ENCODE measurements at places on chromosomes 16 and 17.
A peak's percentile ranks its signal among the peaks of the same experiment; 100 is the strongest.

- DNase-seq, result no peak
Measured at GRCh38 chr16:57711-58110, 4.1 kb downstream of the SNRNP25 start.

DNA sequence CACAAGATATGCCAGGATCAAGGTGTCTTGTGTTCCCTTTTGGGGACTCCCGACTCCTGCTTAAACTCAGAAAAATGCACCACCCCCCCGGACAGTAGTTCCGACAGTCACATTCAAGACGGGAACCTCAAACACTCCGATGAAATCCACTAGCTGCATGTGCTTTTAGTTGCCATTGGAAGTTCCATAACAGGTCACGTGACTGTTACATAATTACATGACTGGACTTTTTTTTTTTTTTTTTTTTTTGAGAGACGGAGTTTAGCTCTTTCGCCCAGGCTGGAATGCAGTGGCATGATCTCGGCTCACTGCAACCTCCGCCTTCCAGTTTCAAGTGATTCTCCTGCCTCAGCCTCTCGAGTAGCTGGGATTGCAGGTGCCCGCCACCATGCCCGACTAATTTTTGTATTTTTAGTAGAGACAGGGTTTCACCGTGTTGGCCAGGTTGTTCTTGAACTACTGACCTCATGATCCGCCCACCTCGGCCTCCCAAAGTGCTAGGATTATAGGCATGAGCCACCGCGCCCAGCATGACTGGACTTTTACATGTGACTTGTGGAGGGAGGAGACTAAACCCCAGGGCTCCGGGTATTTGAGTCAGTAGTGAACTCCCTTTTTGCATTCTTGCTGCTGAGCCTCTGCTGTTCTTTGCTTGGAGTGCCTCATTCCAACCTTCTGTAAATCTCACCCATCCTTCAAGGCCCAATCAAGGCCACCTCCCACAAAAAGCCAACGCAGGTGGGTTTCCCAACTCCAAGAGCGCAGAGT is 1.6 kb downstream of the SIRT7 start:
- no peak for DNase-seq

DNA sequence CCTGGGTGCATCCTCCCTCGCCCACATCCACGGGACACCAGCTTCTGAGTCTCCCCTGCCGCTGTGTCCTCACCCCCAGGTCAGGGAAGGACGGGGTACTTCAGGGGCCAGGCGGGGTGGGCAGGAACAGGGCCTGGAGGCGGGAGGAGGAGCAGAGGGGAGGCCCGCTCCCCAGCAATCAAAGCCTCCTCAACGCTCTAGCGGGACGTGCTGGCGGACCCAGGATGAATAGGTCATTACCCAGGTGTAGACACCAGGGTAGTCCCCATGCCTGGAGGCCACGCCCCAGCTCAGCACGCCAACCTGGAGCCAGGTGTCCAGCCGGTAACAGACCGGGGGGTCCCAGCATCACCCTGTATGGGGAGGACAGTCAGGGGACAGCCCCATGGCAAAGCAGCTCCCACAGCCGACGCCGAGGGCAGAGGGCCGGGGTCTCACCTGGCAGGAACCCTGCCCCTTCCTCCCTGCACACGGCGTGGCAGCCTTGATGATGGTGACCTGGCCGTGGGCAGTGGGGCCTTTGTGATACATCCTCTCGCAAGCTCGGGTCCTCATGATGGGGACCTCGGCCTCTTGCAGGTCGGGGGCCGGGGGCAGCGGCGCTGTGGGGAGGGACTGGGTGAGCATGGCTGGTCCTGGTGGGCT is 24.2 kb downstream of the TPSD1 start:
- DNase-seq, result no peak

- no peak for DNase-seq
Measured at GRCh38 chr17:40852364-40852763, 14.7 kb downstream of the KRT12 start.

- DNase-seq, result no peak
Measured at GRCh38 chr17:50471009-50471905, 2.6 kb upstream of the CHAD start.

- no peak for DNase-seq
Measured at GRCh38 chr16:80427795-80428194, 113.0 kb upstream of the DYNLRB2 start.

DNA sequence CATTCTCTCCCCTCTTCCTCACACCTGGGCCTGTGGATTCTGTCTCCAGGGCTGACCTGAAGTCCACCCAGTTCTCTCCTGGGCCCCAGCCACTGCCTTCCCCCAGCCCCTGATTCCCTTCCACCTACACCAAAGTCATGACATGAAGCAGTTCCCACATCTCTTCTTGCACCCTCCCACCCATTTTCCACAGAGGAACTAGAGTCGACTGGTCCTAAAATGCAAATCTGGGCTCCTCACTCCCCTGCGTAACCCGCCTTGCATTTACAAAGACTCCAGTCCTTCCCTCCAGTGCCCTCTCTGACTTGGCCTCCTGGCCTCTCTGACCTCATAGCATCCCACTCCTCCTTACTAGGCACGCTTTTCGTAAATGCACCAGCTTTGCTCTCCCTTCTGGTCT is 14.8 kb downstream of the COX6A2 start:
- no peak for DNase-seq

DNA sequence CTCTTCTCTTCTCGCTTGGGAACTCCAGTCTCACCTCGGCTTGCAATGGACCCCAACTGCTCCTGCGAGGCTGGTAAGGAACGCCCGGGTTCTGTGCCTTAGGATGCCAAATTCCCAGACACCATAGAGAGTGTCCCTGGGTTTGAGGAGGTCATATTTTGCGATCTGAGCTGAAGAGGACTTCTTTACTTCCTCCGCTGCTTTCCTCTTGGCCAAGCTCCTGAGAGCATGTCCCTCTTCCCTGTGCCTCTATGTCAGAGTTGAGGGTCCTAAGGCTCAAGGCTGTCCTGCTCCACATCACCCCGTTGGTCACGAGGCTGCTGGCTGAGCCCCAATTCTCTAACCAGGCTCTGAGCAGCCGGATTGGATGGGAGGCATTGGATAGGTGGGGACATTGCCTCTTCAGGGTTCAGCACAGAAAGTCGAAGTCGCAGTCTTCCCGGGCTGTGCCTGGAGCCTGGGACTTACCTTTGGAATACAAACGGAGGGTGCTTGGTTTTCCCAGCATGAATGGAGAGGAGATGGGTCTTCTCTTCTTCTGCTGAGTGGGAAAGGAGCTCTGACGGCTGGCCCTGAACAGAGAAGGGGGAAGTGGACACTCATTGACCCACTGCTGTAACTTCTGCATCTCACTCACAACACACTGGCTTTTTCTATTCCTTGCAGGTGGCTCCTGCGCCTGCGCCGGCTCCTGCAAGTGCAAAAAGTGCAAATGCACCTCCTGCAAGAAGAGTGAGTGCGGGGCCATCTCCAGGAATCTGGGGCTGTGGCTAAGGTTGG is 416 bp downstream of the MT1H start:
- DNase-seq, result no peak

DNA sequence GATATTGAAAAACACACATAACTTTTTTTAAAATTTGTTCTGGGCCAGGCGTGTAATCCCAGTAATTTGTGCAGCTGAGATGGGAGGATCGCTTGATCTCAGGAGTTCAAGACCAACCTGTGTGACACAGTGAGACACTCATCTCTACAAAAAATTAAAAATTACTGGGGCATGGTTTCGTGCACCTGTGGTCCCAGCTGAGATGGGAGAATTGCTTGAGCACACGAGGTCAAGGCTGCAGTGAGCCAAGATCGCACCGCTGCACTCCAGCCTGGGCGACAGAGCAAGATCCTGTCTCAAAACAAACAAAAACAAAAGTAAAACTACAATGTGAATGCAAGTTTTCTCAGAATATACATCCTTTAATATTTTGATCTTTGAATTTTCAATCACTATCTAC is 15.1 kb downstream of the C16orf54 start:
- no peak for DNase-seq

- DNase-seq, result no peak
Measured at GRCh38 chr17:61574542-61575351, 16.3 kb downstream of the NACA2 start.

DNA sequence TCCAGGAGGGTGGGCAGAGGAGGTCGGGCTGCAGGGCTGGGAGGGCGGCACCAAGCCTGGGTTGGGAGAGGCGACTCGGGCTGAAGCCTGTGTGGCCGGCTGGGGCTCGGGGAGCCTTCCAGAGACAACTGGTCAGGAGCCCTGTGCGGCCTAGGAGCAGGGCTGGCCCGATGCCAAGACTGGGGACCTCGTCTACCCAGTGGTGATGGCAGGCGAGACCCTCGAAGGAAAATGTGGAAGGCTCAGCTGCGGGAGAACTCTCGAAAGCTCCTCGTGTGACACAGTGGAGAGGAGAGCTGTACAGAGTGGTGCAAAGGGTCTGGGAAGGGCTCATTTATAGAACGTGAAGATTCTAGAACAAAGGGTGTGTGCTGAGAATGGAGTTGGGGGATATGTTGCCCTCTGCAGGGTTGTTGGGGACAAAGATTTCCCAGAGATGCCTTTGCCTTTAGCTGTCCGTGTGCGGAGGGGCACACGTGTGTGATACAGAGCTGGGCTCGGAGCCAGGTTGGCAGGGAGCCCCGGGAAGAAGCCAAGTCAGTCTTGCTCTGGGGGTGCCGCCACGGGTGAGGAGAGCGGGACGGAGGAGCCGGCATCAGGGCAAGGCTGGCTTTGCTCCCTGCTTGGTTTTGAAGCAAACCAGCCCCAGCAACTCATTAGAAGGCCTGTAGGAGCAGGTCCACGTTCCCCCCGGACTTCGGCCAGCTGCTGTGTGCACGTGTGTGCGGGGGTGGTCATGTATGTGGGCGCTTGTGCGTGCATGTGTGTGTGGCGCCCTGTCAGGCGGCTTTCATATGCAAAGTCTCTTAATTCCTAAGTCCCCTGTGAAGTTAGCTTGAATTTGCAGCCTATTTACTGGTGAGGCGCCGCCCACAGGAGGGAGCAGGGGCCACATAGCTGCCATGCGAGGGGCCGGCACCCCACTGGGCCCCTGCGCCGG is 132.4 kb upstream of the CHMP6 start:
- DNase-seq, result peak; percentile 89

Measured in AG09319 (cell line).